B cell (primary cell): ENCODE measurements at places on chromosomes 5 and 9. TPM values are rescaled to one million over a fixed set of nuclear protein-coding genes. Genes with fewer than 3 reads are reported as not detected.

BARX1 gene
- not detected in 2 replicates for total RNA-seq

- no peak for DNase-seq
These were observed 217.1 kb downstream of the MED10 start for GRCh38 chr5:6161257-6161656.

DNA sequence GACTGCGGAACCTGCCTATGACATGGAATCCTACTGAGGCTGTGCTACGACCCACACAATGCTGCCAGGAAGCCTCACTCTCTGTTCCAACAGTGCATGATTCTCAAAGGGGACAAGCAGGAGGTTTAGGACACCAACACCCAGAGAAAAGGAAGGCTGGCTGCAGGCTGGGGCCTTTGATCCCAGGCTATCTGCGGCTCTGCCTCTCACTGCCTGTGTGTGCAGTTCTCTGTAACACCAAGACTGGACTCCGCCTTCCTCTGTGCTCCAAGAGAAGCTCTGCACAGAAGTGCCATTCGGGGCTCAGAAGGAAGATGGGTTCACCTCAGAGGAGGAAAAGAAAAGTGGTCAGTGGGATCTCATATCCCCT lies 20.5 kb downstream of the ANKH start:
- DNase-seq, result no peak

LCN9 gene
- not detected in 2 replicates for total RNA-seq

GRCh38 chr9:127506814-127507750 lies 55.8 kb downstream of the LRSAM1 start:
- no peak for DNase-seq

GRCh38 chr5:145629047-145629446 lies 206.1 kb downstream of the PRELID2 start:
- DNase-seq, result no peak

GRCh38 chr9:110099236-110100095 lies 108.5 kb downstream of the C9orf152 start:
- DNase-seq, result no peak

GRCh38 chr5:112061666-112062065 lies 304.7 kb upstream of the NREP start:
- DNase-seq, result no peak

- no peak for DNase-seq
These were observed 32.6 kb downstream of the UBAP1 start for GRCh38 chr9:34211395-34211794.

AIF1L gene
- total RNA-seq, result not detected in 2 replicates

GRCh38 chr9:88522360-88522759 lies 12.6 kb upstream of the NXNL2 start:
- DNase-seq, result no peak

- DNase-seq, result no peak
These were observed 925.3 kb downstream of the TLE4 start for GRCh38 chr9:80496901-80497556.

ERGIC1 gene
- total RNA-seq, result 132 and 140 TPM in 2 replicates

LARP1 gene
- 150 and 158 TPM in 2 replicates for total RNA-seq

DNA sequence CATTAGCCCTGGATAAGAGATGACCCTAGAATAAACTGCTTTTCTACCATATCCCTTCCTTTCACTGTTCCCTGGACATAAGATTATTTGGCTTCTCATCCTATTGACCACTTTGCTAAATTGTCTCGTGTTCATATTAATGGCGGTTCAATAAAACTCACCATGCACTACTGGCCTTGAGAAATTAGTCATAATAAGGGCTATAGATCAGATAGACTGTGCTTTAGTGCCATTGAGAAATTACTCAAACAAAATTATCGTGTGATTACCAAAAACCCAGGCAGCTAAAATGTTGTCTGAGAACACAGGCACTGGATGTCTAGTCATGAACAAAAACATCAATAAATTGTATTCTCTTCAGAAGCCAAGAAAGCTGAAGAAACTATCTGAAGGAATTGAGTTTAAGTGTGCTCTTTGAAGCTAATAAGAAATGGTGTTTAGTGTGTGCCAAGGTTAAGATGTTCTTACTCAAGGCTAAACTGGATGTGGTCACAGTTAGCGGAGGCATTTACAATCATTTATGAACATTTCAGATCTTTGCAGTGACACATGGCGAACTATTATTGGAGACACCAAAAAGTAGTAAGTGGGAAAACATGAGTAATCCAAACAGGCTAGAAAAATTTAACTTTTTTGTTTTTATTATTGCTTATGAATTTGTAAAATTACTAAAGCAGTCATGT lies 460.4 kb upstream of the RORB start:
- DNase-seq, result no peak

AMBP gene
- not detected in 2 replicates for total RNA-seq

GRCh38 chr5:29853711-29854220 lies 1339.7 kb upstream of the CDH6 start:
- no peak for DNase-seq

DNA sequence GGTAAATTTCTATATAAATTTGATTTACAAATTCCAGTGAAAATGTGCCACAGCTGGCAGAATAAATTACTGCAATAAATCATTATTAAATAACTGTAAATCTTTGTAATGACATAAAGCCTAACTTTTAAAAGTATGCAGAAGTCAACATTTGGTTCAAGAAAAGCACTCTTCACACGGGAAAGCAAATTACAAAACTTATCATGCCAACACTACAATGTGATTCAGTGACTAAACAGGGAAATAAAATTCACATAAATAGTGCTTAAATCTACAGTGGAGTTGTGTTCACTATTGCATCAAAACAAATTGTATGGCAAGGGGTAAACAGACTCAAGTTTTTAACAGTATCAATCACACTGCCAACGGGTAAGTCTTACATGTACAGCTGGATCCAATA lies 117.2 kb downstream of the BNC2 start:
- DNase-seq, result no peak

DNA sequence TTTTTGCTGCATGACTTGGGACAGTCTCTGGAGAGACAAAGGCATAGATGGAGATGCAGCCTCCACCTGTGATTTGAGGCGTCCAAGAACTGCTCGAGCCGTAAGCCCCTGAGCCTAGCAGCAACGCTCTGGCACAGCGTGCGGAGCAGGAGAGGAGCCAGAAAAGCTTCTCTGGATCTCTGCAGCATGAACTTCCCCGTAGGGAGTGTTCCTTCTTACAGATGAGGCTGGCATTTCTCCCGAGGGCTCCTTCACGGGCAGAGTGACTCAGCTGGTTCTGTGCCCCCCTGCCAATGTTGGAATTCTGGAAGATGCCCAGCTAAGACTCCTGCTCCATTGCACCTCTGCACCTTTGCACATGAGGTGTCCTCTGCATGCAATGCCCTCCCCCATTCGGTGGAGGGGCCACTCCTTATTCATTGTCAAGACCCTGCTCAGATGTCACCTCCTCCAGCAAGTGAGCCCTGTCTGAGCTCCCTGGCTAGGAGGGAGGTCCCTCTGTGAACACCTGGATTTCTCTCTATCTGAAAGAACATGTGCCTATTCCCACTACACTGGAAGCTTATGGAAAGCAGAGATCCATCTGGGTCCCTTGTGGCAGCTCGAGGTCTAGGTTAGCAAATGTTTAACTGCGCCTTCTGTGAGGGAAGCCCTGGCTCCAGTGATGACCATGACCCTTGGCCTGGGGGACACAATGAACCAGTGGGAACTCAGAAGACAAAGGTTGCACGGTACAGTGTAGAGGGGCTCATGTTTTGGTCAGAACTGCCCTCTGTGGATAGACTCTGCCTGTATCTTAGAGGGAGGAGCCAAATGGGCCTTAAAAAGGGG lies 39.6 kb downstream of the SH3PXD2B start:
- no peak for DNase-seq

ZBED3 gene
- 1.2 and 1.6 TPM in 2 replicates for total RNA-seq

- no peak for DNase-seq
These were observed 204.2 kb upstream of the KLF4 start for GRCh38 chr9:107693625-107694326.

NRG2 gene
- 0.15 and 0.22 TPM in 2 replicates for total RNA-seq

LHX6 gene
- total RNA-seq, result not detected in 2 replicates

- no peak for DNase-seq
These were observed 130.9 kb downstream of the CD180 start for GRCh38 chr5:67065696-67066095.

ADAMTS16 gene
- total RNA-seq, result not detected in 2 replicates

GRCh38 chr5:28066856-28067255 lies 1028.5 kb upstream of the CDH9 start:
- no peak for DNase-seq

- no peak for DNase-seq
These were observed 100.9 kb upstream of the IL6ST start for GRCh38 chr5:56095579-56096102.

- DNase-seq, result no peak
These were observed 52.4 kb upstream of the SHISAL2B start for GRCh38 chr5:64637837-64638443.

HTR1A gene
- not detected in 2 replicates for total RNA-seq

QRFP gene
- not detected in 2 replicates for total RNA-seq

HAUS6 gene
- total RNA-seq, result 13.5 and 14.6 TPM in 2 replicates

GRCh38 chr9:18208166-18209059 lies 265.5 kb upstream of the ADAMTSL1 start:
- DNase-seq, result no peak

DNA sequence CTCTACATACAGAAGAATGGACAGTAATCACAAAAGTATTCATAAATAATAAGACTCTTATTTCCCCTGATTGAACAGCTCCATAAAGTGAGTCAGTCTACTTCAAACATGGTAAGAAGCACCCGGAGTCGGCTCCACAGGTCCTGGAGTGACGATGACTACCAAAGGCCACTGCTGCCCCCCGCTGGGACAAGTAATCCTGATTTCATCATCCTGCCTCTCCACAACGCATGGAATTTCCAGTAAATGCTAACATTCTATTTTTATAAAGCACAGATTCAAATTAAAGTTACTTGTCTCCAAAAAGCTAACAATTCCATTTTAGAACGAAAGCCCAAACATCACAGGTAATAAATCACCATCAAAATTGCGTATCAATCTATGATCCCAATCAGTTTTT lies 16.2 kb downstream of the ATPSCKMT start:
- no peak for DNase-seq

MOB3B gene
- total RNA-seq, result 7.3 and 7.6 TPM in 2 replicates

- no peak for DNase-seq
These were observed 36.1 kb upstream of the SPDL1 start for GRCh38 chr5:169547508-169547907.

MAST4 gene
- total RNA-seq, result 56.0 and 57.1 TPM in 2 replicates

- DNase-seq, result no peak
These were observed 22.0 kb downstream of the ABCA1 start for GRCh38 chr9:104905931-104906330.

CWC27 gene
- 27.5 and 30.5 TPM in 2 replicates for total RNA-seq

DNA sequence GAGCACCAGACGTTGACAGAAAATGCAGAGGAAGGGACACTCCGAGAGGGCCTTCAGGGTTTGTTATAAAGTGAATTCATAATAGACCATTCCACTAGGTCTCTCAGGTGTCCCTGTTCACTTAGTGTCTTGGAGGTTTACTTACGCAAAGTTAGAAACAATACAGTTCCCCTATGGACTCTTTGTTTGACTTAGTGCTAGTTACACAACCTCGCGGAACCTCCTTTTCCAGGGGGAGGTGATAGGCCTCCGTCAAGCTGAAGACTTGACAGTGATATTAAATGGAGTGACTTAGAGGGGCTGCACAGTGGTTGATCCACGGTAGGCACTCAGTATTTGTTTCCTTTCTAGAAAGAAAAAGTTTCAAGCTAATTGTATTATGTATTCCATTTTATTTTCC lies 1.3 kb downstream of the CCT5 start:
- no peak for DNase-seq

MUSK gene
- total RNA-seq, result not detected in 2 replicates

GRCh38 chr5:13946111-13946510 lies 1.6 kb upstream of the DNAH5 start:
- no peak for DNase-seq

NFIL3 gene
- total RNA-seq, result 2.7 and 3.4 TPM in 2 replicates

PCDHA13 gene
- not detected in 2 replicates for total RNA-seq

- DNase-seq, result no peak
These were observed 36.6 kb downstream of the TTLL11 start for GRCh38 chr9:122056484-122056883.

DNA sequence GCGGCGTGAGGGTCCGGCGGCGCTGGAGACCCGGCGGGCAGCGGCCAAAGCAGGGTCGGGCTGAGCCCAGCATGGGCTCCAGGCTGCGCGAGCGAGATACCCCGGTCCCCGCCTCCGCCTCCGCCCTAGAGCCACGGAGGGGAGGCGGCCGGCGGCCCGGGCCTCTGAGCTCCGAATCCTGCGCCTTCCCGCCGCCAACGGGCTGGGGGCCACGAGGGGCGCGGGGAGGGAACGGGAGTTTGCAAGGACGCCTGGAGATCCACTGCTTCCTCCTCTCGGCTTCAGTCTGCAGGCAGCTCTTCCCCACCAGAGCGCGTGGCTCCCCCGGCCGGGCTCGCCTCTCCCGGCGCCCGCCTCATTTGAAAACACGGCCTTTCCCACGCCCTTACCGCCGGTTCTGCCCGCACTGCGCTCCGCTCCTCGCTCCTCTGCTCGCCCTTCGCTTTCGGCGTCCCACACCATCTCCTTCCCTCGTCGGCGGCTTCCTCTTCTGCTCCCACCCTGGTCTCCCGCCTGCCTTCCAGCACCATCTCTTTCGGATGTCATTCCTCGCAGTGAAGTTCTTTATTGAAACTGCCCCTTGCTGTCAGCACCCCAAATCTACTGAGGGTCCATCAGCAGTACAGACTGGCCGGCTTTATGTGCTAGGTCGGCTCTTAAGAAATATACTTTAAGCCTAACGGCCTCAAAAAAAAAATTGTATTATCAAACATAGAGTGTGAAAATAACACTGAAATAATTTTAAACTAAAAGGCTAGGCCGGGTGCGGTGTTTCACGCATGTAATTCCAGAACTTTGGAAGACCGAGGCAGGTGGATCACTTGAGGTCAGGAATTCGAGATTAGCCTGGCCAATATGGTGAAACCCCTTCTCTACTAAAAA lies 105.0 kb upstream of the FAM120A start:
- DNase-seq, result peak; percentile 19

DNA sequence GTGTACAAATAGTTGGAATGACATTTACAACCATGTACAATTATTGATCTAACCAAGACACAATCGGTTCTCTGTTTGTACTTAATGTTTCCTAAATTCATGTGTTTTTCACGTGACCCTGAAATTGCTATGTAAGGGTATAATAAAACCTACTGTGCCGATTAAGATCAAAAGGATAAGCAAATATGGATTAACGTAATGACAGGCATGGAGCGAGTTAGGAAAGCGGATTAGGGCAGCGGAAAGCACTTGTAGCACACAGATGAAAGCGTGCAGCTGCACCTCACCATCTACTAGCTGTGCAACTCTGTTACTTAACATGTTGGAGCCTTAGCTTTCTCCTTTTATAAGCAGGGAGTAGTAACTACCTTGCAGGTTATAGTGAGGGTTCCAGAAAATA lies 38.3 kb upstream of the ZFYVE16 start:
- DNase-seq, result no peak

LCP2 gene
- total RNA-seq, result 13.6 and 13.9 TPM in 2 replicates
